ENCODE measurements at places on chromosomes 6 and 20.
A peak's percentile ranks its signal among the peaks of the same experiment; 100 is the strongest.

DNA sequence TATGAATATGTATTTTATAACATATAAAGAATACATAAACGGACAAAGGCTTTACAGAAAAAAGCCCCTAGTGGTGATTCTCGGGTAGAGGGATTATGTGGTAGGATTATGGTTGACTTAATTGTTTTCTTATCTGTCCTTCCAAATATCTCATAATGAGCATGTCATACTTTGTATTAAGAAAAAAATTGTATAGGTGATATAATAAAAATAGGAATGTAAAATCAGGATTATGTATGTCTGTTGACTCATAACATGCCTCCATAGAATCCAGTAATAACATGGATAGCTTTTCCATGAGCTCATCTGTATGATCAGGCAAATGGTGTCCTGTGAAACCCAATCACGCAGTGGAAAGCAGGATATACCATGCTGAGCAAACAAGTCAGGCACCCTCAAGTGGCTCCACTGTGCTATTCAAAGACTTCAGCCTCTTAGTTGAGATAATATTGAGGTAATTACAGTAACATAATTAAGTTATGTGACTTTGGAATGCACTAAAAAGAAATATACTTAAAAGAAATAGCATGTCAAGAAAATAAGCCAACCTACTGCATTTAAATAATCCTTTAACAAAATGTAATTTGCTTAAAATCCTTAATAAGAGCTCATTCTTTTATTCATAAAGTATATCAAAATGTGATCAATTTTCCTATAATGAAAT, 39.6 kb upstream of the PRELID3B start:
- DNase-seq, result no peak

DNA sequence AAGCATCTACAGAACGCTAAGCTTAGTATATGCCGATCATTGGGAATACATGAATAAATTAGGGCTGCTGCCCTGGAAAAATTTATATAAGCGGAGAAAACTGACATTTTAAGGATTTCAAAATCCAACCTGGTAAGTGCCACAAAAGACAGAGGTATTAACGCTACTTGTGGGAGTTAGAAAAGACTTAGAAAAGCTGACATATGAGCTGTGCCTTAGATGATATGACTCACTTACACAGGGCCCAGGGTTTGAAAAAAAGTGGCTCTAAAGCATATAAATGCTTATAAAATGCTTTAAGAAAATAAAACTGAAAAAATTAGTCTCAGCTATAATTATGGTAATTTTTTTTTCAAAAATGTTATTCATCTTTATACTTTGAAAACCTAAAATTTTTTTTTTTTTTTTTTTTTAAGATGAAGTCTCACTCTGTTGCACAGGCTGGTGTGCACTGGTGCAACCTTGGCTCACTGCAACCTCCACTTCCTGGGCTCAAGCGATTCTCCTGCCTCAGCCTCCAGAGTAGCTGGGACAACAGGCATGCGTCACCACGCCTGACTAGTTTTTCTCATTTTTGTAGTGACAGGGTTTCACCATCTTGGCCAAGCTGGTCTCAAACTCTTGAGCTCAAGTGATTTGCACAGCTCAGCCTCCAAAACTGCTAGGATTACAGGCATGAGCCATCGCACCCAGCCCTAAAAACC, 25.7 kb downstream of the EPB41L2 start:
- no peak for DNase-seq

GRCh38 chr6:48744948-48745347, 634.0 kb upstream of the PTCHD4 start:
- DNase-seq, result no peak

GRCh38 chr20:47204008-47204849, 152.3 kb downstream of the ZMYND8 start:
- no peak for DNase-seq

- DNase-seq, result no peak
Measured at GRCh38 chr6:105797983-105798453, 288.1 kb upstream of the PRDM1 start.

- DNase-seq, result no peak
Measured at GRCh38 chr6:41271901-41272395, 14.5 kb downstream of the TREM1 start.

DNA sequence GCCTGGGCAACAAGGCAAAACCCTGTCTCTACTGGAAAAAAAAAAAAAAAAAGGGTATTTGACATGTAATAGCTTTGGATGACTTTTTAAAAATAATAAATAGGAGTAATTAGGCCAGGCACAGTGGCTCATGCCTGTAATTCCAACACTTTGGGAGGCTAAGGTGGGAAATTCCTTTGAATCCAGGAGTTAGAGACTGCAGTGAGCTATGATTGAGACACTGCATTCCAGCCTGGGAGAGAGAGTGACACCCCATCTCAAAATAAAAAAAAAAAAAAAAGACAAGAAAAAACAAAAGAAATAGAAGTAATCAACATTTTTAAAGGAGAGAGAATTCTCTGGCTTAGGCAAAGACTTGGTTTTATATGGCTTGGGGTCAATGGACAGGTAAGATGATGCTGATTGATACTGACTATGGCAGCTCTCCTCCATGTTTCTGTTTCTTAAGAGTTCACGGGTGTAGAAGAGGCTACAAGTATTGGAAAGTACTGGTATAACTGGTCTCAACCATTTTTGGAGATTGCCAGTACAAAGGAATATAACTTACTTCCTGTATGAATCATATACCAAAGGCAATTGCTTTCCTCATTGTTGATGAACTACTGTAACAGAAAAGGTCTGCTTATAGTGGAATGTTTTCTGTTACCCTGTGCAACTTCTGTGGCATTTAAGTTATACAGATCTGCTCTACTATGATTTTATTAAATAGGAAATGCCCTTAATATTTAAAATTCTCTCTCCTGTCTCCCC, 10.1 kb downstream of the MAP3K5 start:
- no peak for DNase-seq

GRCh38 chr6:137705160-137706082, 161.6 kb upstream of the TNFAIP3 start:
- DNase-seq, result peak; percentile 16

- no peak for DNase-seq
Measured at GRCh38 chr20:10520528-10520927, 85.4 kb downstream of the SLX4IP start.

DNA sequence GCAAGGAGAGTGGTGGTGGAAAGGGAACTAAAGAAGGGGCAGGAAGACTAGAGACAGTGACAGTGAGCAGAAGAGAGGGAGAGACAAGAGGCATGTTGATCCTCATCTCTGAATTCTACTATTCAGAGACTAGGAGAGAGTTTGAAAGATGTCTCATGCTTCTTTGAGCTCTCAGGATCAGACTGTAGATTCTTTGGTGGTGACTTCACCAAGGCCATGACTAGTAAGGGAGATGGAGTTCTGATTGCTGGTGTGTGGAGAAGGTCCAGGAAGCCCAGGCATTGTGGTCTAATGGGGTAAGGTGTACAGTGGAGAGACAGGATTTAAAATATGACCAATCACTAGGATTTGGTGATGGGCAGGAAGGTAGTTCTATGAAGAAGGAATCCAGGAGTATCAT, 713 bp downstream of the WFDC9 start:
- no peak for DNase-seq

DNA sequence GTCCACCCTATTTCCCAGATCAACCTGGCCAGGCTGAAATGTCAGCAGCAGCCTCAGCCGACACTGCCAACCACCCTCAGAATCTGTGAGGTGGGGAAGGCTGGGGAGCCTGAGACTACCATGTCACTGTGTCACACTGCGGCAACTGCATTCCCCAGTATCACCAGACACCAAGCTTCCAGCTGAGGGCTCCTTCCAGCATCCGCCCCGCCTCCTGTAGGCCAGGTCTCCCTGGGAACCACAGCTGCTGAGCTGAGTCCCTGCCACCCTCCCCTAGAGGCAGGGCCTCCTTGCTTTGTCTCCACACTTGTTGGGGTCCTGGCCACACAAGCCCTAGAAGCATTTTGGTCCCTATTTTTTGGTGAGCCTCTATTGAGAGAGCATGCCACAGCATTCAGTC, 115.7 kb downstream of the UNC5CL start:
- DNase-seq, result no peak

- no peak for DNase-seq
Measured at GRCh38 chr6:19342616-19343015, 494.6 kb upstream of the ID4 start.

DNA sequence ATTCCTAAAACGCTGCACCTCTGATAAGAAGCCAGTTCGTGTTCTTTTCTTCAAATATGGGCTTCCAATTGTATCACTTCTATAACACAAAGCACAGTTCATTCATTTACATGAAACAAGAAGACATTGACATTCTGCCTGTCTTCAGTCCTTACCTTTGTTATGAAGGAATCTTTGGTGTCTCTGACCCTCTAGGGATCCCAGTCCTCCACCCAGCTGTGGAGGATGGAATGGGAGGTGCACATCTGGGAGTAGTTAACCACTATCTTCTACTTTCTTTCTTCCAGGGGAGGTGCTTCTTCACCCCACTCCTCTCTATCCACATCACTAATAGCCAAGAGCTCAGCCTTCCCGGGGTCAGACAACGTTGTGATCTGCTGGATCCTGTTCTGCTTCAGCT, 233.4 kb downstream of the CDC5L start:
- no peak for DNase-seq

DNA sequence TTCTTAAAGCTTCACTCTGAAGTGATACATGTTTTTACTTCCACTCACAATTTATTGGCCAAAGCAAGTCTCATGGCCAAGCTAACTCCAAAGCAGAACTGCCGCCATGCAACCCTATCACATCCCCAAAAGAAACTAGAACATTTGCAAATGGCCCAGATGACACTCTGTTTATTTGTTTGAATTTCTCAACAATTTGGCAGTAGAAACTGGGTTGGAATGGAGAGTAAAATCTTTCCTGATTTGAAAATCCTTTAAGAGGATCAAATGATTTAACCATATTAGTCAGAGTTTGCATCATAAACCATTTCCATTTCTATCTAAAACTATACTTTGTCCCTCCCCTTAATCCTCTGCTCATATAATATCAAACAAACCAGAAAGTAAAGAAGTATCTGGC, 39.1 kb upstream of the E2F3 start:
- DNase-seq, result no peak

DNA sequence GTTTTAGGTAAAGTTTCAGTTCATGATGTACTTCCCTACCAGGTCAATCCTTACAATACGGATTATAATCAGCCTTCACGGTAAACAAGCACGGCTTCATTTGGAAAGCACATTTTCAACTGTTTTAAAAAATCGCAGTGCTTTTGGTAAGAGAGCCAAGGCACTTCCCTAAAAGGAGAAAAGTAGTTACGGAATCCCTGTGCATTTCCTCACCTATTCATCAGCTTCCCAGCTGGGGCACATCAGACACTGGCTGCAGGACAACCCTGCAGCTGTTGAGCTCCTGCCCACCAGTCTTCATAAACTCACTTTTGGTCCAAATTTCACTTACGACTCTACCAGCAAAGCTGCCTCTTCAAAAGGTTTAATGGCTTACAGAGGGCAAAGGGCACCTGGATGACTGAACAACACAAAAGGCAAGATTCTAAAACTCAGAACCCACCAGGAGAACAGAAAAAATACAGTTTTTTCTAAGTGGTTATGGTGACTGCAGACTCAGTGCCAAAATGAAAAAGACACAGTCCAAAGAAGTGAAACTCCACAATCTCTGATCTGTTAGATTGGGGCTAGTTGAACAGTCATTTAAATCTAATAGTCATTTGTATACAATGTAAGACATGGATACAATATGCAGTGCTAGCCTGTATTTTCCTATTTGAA, 7.5 kb downstream of the SNX5 start:
- DNase-seq, result no peak

- DNase-seq, result no peak
Measured at GRCh38 chr6:32842021-32842650, 1.7 kb downstream of the PSMB8 start.

GRCh38 chr6:34559651-34560365, 3.7 kb upstream of the SPDEF start:
- no peak for DNase-seq

DNA sequence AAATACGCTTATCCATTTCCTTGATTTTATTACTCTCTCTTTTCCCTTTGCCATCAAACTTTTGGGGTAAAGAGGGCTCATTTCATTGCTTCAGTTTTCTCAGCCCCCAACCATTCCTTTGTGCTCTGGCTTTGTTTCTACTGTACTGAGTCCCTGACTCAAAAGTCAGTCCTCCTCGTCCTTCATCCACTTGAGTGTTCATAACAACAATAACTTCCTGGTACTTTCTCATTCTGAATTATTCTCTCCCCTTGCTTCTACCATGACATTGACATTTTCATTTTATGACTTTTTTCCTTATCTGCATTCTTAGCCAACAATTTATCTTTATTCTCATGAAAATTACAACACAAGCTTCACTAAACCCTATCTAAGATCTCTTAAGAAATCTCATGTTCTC, 911 bp downstream of the ENPP3 start:
- DNase-seq, result no peak

GRCh38 chr6:3653528-3654070, 97.9 kb downstream of the PXDC1 start:
- DNase-seq, result no peak

GRCh38 chr6:52504782-52505136, 72.1 kb downstream of the TRAM2 start:
- DNase-seq, result no peak

DNA sequence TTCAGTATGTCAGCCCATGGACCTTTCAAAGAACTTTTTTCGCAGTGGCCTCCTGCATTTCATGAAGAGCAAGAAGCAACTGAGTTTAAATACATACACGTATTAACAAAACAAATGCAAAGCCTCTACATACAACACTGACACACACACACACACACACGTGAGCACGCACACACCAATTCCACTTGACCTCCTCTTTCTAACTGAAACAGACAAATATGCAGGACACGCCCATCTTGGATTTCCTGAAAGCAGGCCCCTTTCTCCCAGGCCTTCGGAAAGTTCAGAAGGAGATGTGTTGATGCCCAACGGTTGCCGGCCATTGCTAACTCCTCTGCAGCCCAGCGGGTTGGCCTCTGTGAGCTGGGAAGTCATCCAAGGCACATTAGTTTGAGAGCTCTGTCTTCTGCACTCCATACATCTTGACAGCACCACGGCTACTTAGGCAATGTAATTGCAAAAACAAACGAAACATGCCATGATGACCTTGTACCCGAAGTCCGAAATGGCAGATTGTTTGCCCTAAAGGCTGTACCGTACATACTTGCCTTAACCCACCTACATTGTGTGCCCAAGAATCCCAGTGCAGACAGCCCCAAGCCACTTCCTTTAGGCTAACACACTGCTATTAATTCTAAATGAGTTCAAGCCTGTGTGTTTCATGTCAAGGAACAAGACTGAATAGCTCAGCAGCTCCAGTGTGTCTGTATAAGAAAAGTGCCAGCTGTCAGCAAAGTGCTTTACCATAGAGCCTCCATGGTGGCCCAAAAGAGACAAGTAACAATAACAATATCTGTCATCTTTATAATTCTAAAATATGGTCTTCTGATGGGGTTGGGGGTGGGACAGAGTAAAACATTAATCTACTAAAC, 138.8 kb upstream of the RNF217 start:
- DNase-seq, result peak; percentile 33

- peak; percentile 48 for DNase-seq
Measured at GRCh38 chr20:49515586-49515985, 33.1 kb upstream of the KCNB1 start.

- DNase-seq, result no peak
Measured at GRCh38 chr6:8337147-8337546, 98.2 kb downstream of the SLC35B3 start.
